ENCODE measurements at places on chromosomes 7 and 10.

- peak; percentile 22 for DNase-seq
These were observed 19.1 kb upstream of the TPK1 start for GRCh38 chr7:144854839-144855424.

GRCh38 chr7:123571684-123572083 lies 14.1 kb upstream of the NDUFA5 start:
- DNase-seq, result no peak

DNA sequence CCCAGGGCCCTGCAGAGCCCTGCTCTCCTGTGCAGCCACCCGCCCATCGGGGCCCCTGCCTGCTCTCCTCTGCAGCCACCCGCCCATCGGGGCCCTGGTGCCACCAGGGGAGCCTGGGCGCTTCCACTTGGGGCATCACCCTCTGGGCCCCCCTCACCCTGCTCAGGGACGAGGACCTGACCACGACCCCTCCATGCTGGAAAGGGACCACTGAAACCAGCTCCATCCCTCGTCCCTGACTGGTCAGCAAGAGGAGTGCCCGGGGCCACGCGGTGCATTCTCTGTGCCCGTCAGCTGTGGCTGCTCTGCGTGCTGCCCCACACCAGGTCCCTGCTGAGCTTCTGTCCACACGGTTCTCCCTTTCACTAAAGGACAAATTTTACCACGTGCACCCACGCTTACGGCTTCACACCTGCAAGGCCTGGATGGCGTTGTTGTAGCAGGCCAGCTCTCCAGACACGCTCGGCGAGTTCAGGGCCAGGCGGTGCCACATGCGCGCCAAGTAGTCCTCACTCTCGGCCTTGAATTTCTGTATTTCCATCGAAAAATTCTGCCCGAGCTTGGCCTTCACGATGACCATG lies 57.6 kb downstream of the CFAP46 start:
- DNase-seq, result no peak

DNA sequence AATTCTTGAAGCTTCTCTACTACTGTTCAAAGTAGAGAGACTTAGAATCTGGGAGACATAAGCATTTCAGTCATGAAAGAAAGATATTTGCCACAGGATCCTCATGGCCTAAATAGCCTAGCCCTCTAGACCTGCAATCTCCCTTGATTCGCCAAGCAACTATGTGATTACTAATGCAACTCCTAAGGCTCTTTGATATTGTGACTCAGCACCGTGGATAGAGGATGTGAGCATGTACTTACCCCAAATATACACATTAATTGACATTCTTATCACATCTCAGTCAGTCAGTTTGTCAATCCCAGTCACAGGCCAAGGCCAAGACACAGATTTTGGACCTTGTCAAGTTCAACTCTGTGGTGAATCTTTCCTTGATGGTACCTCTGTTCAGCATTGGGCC lies 42.6 kb downstream of the GPR37 start:
- peak; percentile 87 for DNase-seq

- no peak for DNase-seq
These were observed 967.8 kb downstream of the LRMDA start for GRCh38 chr10:76399226-76399625.

DNA sequence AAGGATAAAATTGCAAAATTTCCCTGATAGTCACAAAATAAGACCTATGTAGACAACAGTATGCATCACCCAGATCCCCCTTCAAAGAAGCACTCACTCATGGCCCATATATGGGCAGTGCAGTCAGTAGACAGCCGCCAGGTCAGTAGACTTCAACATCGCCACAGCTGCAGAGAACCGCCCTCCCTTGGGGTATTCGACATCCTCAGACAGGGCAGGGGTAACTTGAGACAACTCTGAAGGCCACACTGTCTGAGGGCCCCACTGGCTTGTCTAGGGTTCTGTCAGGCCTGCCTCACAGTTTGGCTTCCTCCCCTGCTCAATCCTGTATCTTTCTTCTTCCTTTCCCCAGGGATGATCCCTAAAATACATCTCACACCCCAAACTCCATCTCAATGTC lies 172.3 kb downstream of the IMMP2L start:
- DNase-seq, result no peak

DNA sequence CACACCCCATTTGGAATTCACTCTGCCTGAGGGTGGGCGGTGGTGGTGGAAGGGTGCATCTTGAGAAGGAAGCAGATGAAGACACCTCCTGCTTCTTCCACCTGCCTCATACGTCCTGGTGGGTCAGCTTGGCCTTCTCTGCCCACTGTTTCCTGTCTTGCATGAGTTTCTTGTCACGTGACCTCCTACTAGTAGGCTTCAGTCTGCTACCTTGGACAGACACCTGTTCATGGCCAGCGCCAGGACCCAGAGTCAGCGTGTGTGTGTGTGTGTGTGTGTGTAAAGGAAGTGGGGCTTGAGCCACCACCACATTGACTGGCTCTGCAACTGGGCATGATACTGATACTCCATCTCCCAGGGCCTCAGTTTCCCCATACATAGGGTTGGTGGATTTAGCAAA lies 17.1 kb upstream of the VPS37D start:
- DNase-seq, result no peak

DNA sequence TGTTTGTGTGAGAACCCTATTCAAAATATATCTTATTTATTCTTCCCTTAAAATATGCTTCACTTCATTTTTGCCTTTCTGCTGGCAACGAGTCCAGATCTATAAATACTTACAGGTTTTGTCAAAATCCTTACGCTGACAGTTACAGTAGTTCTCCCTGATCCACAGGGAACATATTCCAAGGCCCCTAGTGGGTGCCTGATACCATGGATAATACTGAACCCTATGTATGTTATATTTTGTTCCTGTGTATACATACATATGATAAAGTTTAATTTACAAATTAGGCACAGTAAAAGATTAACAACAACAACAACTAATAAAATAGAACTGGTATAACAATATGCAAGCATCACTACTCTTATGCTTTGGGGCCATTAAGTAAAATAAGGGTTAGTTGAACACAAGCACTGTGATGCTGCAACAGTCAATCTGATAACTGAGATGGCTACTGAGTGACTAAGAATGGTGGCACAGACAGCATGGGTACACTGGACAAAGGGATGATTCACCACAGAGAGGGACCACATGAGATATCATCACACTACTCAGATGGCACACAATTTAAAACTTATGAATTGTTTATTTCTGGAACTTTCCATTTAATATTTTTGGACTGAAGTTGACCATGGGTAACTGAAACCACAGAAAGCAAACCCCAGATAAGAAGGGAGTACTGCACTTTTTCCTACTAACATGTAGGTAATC lies 29.4 kb upstream of the PCGF5 start:
- peak; percentile 2 for DNase-seq

DNA sequence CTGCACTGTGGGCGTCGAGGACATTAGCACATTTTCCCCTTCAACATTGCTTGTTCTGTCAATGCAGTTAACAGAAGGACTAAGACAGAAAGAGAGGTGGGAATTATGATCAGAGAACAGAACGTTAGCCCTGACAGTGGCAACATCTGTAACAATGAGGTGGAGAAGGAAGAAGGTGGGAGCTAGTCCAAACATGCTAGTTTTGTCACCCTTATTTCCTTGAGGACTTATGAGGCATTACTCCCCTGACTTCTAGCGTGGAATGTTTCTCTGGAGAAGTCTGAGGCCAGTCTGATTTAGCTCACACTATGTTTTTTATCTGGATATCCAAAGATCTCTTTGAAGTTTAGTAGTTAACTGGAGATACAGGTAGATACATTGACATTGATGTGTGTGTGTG lies 73.4 kb downstream of the ZMYND11 start:
- DNase-seq, result no peak

DNA sequence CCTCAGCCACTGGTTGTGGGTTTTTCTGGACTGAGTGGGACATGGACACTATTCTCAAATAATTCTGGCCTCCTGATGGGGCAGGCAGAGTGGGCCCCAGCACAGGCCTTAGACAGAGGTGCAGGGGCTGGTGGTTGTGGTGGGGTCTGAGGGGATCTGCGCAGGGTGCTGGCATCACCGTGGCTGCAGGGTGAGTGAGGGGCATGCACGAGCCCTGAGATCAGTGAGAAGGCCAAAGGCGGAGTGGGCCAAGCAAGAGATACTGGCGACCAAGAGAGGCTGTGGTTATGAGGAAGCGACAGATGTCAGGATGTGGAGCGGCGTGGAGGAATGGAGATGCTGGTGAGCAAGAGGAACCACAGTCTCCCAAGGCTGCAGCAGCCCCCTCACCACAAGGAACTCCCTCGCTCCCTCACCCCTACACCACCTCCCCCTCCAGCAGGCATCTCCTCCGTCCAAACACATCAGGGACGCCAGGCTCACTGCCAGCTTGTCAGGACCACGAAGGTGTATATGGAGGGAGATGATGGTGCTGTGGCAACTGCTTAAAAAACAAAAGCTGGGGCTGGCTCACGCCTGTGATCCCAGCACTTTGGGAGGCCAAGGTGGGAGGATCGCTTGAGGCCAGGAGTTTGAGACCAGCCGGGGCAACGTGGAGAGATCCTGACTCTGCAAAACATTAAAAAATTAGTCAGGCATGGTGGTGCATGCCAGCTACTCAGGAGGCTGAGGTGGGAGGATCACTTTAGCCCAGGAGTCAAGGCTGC lies 9.6 kb downstream of the PRF1 start:
- no peak for DNase-seq
